ENCODE measurements at places on chromosomes 12 and 14.
A peak's percentile ranks its signal among the peaks of the same experiment; 100 is the strongest.

DNA sequence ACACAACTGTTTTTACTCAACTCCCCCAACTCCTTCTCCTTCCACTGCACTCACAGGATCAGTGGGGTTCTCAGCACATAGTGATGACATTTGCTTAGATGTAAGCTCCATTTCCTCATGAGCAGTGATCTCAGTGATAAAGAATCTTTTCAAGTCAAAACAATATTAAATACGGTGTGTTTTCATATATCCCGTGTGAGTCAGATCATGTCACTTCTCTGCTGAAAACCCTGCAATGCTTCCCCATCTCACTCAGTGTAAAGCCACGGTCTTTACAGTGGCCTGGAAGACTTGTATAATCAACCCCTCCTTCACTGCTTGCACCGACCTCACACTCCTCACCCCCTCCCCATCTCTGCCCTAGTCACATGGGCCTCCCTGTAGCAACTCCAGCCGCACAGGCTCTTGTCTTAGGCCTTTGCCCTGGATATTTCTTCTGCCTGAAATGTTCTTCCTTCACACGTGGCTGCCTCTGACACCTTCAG is 149.7 kb upstream of the ARHGAP5 start:
- DNase-seq: no peak

GRCh38 chr12:47286676-47287075 is 206.9 kb upstream of the AMIGO2 start:
- no peak for DNase-seq

DNA sequence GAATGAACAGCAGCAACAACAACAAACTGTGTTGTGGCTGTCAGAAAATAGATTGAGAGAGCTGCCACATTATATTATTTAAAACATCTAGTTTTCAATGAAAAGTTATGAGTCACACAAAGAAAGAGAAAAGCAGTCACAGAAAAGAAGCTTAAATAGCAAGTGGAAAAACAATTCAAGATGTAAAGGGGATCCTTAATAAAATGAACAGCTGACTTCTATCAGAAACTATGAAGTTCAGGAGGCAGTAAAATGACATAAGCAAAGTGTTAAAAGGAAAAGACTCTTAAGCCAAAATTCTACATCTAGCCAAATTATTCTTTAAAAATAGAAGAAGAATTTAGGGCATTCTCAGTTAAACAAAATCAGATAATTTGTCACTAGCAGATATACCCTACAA is 5.6 kb downstream of the CLEC14A start:
- DNase-seq: no peak

GRCh38 chr12:75813072-75813471 is 218.5 kb downstream of the PHLDA1 start:
- DNase-seq: no peak

DNA sequence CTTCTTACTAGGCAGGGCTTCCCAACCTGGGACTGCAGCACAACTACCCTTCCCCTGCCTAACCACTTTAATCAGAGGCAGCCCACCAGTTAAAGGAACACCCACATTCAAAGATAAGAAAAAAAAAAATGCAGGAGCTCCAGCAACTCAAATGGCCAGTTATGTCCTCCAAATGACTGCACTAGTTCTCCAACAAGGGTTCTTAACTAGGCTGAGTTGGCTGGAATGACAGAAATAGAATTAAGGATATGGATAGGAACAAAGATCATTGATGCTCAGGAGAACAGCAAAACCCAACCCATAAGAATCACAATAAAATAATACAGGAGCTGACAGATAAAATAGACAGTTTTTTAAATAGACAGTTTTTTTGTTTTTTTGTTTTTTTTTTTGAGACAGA is 154.2 kb downstream of the PLCZ1 start:
- DNase-seq: no peak

GRCh38 chr14:94545131-94545841 is 16.0 kb upstream of the SERPINA4 start:
- DNase-seq: no peak

GRCh38 chr12:10211940-10212738 is 538 bp upstream of the GABARAPL1 start:
- peak; percentile 87 for DNase-seq

GRCh38 chr12:58419905-58420304 is 478.5 kb downstream of the ATP23 start:
- no peak for DNase-seq

GRCh38 chr12:124898923-124899294 is 15.5 kb downstream of the UBC start:
- DNase-seq: no peak

GRCh38 chr12:47602325-47602724 is 103.5 kb downstream of the RPAP3 start:
- no peak for DNase-seq

DNA sequence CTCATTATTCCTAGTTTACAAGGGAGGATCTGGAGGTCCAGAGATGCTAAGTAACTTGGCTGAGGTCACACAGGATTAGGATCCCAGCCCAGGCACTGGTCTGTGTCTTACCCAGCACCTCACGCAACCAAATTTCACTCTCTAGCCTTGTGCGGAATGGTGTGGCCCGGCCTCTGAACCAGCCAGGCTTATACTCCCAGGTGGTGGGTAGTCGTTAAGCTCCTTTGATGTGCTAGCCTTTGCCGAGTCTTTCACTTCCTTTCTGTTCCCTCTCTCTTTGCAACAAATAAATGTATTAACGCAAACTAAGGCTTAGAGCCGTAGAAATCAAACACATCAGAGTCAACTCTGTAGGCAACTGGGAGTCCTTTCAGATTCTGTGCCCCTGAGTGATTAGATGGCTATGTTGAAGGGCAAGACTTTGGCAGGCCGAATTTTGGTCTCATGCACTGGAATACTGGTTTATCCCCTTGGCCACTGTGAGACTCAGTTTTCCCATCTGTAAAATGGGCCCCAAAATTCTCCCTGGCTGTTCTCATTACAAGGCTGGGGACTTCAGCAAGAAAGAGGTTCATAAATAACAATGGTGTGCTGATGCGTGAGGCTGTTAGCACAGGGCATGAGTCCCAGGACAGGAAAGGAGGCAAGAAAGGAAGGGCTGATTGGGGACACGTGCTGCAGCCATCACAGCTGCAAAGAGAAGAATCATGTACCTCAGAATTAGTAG is 126.3 kb downstream of the AACS start:
- no peak for DNase-seq

GRCh38 chr14:72904840-72905561 is 11.1 kb upstream of the DPF3 start:
- DNase-seq: no peak

GRCh38 chr12:46884362-46884761 is 58.6 kb upstream of the SLC38A4 start:
- no peak for DNase-seq

DNA sequence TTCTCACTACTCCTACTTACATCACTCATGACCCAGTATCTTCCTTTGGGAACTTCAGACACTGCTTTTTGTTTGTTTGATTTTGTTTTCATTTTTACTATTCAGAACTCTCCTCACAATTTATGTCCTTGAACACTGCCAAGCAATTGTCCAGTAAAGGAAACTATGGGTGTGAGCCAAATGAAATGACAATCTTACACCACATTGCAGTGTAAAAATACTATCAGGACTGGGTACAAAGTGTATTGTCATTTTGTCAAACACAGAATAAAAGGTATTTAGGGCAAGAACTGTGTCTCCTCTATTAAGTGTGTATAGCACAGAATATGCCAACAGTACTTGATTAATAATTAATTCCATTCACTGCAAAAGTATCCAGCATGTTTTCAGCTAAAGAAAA is 199.3 kb downstream of the ALG10B start:
- DNase-seq: no peak

DNA sequence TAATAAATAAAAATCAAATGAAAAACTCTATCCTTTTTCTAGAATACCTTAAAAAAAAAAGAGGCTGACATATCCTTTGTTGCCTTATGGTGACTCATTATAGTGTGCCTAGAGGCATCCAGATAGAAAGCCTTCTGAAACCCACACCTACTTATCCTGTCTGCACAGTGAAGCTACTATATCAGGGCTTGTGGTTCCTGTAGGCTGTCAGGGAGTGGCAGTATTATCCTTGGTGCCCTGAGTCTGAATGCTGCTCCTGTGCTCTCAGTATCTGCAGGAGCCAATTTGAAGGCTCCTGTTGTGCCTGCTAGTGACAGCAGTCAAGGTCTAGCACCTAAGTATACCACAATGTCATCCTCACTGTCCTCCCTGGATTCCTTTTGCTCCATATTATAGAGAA is 168.4 kb upstream of the AVPR1A start:
- DNase-seq: no peak

All from right renal pelvis (tissue), 4 donors.